ENCODE measurements at places on chromosomes 6 and 20.

GRCh38 chr6:153231048-153231646 lies 100.1 kb upstream of the RGS17 start:
- DNase-seq, result peak; percentile 4

DNA sequence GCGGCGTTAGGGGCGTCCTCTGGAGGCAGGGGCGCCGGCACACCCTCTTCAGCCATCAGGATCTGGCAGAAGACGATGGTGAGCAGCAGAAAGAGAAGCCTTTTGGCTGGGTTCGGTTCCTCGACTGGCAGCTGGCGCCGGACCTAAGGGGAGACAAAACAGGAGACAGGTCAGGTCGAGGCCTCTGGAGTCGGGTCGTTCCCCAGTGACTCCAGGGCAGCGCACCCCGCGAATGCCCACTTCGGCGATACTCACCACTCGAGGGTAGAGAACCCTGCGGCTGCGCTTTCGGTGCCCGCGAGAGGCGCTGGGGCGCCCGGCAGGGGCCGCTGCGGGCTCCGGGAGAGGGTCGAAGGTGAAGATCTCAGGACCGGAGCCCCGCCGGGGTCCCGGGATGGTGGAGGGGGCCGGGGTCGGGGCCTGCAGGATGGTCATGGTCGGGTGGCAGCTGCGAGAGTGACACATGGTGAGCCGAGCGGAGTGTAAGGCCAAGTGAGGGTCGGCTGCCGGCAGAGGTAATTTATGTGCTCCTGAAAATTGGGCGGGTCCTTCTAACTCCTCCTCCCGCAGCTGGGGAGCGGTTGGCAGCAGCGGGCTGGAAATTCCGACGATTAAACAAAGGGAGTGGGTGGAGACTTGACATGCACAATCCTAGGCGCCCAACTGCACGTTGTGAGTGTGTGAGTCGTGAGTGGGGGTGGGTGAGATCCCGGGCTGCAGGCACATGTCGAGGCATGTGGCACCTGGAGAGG lies at the start of gene IER3:
Gene IER3 (minus strand): TSS at position 494 of the 752 bp plus-strand sequence. CDS start 29 bp downstream, at position 465.
- peak; percentile 77 for DNase-seq

DNA sequence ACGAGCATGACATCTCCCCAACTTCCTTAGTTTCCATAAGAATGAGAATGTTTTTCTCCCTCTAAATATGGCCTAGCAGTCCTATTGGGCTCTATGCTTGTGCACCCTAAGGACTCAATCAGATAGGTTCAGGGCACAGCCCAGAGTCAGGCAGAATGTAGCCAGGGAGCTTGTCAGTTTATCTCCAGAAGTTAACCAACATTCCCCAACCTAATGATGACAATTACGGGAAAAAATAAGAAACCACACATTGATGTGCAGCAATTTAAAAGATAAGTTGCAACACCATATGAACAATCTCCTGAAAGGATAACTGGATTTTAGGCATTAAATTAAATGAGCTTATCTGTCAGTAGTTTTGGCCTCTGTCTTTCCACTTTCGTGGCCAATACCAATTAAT lies 71.1 kb downstream of the HDDC2 start:
- DNase-seq, result no peak

GRCh38 chr6:136037876-136038460 lies 186.5 kb downstream of the PDE7B start:
- DNase-seq, result no peak

GRCh38 chr6:10151144-10151915 lies 263.5 kb downstream of the TFAP2A start:
- no peak for DNase-seq

GRCh38 chr20:11207749-11208502 lies 534.1 kb upstream of the JAG1 start:
- no peak for DNase-seq

DNA sequence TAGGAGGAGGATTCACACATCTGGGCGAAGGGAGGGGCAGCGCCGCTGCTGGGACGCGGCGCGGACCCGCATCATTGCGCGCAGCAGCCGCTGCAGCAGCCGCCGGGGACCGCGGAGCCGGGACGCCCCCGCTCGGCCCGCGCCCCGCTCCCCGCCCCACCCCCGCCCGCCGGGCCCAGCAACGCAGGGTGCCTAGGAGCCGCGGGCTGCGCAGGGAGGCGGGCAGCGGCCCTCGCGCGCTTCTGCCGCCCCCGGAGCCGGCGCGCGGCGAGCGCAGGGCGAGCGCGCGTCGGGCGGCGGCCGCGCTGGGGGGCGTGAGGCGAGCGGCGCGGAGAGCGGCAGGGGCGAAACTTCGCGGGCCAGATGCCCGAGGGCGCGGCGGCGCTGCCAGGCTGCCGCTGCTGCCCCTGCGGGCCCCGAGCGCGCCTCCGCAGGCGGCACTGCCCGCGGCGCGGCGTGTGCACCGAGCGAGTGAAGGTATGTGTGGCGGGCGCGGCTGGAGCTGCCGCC lies at the start of gene NKAIN2:
Gene NKAIN2 (plus strand): TSS at position 362 of the 510 bp plus-strand sequence.
- DNase-seq, result no peak

DNA sequence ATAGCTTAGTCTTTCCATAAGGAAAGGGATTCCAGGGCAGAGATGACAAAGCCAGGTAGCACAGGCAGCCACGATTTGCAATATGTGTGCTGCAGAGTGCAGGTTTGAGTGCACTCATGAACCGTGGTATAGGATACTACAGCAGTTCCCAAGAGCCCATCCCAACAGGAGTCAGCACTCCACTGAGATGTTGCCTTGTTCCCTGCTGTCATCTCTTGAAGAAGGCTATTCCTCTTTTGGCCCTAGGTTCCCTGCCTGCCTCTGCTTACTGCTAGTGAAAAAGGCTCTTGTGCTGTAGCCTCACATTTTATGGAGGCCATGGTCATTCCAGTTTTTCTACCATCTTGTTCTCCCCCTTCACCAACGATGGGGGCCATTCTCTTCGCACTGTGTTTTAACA lies 40.2 kb downstream of the RALY start:
- no peak for DNase-seq

- no peak for DNase-seq
Measured at GRCh38 chr6:158061709-158062461, 80.2 kb downstream of the SYNJ2 start.

DNA sequence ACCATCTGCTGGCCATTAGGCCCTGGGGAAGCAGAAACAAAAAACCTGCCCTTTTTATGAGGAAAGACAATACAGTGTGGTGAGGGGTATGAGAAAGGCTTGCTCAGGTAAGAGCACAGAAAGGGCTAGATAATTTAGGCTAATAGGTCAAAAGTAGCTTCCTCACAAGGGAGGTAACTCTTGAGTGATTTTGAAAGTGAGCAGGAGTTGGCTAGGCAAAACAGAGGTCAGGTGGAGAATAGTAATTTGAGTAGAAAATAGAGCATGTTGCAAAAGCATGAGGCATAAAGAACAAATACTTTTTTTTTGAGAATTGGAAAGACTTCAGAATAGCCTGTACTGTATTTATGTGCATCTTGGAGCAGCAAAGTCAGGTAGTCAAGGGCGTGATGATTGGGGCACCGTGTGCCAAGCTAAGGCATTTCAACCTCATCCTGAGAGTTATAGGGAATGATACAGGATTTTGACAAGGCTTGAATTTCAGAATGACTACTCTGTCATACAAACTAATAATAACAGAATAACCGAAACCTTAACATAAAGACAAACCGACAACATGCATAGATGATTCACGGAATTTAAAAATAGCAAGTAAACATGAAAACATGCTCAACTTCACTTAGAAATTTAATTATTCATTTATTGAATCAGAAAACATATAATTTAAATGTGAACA lies 123.0 kb upstream of the ENPP5 start:
- no peak for DNase-seq

DNA sequence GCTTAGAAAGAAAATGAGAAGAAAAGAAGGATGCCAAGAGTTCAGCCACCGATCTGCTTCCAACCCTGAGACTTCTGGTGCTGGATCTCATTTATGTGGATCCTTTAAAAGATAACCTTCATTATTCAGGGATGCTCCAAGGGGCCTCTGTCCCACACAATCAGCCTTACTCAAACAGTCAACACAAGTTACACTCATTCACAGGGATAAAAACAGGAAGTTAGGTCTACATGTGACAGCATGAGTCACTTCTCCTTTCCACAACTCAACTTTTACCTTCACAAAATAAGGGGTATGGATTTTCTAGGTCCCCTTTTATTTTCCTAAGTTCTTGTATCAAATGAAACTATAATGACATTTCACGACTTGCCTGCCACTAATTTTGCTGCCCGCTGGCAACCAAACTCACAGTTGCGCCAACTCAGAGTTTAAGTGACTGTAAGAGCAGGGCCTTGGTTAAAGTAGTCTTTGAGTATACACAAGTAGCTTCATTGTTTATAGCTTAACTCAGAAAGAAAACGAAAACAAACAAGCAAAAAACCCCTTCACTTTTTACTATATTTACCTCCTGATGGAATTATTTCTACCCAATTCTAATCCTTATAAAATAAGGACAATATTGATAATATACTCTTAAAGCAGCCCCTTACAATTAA lies 278.8 kb upstream of the RUNX2 start:
- no peak for DNase-seq

DNA sequence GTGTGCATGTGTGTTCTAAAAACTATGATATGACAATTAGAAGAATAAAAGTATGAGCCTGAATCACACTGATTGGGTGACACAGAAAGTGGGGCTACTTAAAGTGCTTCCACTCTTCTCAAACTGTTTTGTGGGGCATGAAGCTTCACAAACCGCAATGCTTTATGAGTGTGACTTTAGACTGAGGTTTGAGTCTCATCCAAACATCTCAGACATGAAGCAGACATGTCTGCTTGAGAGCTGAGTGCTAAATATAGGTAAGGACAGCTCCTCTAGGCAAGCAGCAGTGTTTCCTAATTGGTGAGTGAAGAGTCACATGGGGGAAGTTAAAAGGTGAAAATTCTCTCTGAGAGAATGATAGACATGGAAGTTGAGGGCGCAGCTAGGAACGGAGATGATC lies 726.9 kb upstream of the CITED2 start:
- DNase-seq, result no peak

GRCh38 chr6:143545976-143546547 lies 34.5 kb upstream of the FUCA2 start:
- DNase-seq, result no peak

DNA sequence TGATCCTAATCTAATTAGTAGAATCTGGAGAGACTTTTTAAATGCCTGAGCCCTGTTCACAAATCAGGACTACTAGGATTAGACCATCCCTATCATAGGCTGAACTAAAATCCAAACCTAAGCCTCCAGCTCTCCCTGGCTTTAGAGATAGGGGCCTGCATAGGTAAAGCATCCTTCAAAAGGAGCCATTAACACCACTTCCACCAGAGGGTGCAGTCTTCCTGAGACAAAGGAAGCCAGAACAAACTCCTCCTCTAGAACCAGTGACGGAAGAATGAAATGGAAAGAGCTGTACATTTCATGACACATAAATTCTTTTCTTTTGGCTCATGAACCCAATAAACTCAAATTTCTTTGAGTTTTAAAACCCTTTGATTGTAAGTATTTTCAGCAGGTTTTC lies 291.2 kb upstream of the ADGRB3 start:
- no peak for DNase-seq

- peak; percentile 29 for DNase-seq
Measured at GRCh38 chr6:20319520-20320357, 81.9 kb upstream of the E2F3 start.

- DNase-seq, result no peak
Measured at GRCh38 chr20:63086421-63087235, 79.9 kb upstream of the BHLHE23 start.

DNA sequence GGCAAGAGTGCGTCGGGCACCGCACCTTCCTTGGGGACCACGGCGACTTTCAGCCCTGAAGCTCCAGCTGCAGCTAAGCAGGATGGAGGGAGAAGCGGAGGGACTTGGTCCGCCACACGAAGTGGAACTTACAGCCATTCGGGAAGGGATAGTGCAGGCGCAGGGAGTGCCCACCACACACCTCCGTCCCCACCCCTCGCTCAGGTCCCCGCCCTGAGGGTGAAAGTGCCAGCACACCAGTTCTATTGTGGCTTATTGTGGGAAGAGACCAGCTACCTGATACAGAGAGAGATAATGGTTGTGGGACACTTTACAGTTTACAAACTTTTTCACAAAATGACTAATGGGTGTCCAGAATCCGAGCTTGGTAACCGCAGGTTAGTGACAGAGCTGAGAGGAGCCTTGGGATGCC lies 76.1 kb downstream of the IRF4 start:
- DNase-seq, result no peak

DNA sequence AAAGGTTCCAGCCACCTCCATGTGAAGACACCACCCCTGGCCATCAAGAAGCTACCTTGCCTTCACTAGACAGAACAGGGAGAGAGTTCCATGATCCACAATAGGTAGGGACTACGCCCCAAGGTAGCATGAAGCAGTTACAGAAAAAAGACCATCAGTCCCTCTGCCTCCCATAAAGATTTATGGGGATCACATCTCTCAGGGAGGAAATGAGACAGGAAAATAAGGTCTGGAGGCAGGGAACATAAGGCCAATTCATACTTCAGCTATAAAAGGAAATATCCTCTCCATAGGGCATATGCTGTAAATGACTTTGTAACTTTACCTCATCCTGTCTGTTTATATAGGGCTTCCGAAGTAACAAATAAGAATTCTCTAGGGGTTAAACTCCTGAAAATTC lies 129.4 kb downstream of the OR2B2 start:
- no peak for DNase-seq

DNA sequence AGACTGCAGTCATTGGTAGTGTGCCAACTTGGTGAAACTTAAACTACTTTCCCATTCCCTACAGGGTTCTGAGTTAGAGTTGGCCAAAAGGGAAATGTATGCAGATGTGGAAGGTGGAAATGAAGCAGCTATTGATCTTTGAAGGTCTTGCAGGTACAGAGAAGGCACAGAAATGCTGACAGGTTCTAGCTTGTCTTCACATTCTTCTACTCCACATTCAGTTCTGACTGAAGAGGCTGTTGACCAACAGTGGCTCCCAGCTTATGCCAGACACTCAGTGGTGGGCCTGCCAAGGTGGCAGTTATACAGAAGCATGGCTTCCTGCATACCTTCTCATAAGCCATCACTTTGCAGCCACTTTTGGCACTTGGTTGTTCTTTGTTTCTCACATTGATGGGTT lies 423.9 kb downstream of the CDC5L start:
- no peak for DNase-seq

DNA sequence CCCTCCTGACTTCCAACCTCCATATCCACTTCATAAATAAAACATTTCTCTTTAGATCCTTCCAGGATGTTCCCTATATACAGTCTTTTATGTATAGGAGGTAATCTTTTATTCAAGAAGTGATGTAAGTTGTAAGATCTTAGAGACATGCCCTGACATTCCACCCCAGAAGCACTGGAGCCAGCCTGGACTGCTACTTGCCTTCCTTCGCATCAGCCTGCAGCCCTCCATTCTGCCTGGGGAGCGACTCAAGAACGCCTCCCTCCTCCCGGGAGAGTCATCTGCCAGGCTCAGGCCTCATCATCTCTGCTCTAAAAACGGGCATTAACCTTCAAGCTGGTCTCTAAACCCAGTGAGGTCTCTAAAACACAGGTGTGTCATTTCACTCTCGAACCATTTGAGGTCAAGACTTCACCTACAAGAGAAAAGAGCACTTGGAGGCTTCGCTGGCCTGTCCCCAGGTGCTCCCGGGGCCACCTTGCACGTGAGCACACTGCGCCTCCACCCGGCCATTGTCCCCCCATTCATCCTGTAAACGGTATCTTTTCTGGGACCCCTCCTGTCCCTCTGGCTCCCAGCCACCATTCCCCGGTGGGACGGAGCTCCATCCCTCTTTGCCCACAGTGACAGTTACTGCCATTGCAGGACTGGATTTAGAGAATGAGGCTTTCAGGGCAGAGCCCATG lies 107.5 kb upstream of the PDE10A start:
- DNase-seq, result no peak
